Activated CD4-positive, alpha-beta T cell treated with anti-CD3 and anti-CD28 coated beads, Interleukin-2, amount 10 ng/mL, durations not matched to agents 24 days and 14 days (primary cell): ENCODE measurements at places on chromosomes 3 and 15.

- DNase-seq, result no peak
- peaks cover 2% of the 10 kb centered on the region for H3K4me1 ChIP-seq
- no peaks in the 10 kb centered on the region for H3K27me3 ChIP-seq
- H3K27ac ChIP-seq, result no peak overlapping the region
- no peak overlapping the region for H3K4me3 ChIP-seq
- no peaks in the 10 kb centered on the region for H3K36me3 ChIP-seq
Measured at GRCh38 chr3:60743631-60744164, 507.6 kb downstream of the FHIT start.

DNA sequence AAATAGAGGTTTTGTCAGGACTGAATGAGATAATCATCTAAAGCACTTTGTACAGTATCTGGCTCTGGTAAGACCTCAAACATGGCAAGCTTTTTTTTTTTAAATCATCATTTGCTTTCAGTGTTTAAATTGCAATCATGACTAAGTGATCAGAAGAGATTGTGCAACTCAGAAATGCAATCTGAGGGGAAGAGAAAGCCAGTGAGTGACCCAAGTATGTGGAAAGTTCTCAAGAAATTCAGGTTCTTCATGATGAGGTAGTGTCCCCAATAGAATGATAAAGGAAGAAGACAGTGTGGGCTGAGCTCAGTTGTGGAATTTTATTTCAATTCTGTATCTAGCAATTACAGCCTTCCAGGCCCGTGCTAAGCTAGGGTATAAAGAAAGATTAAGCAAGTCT, 132.2 kb upstream of the TBC1D5 start:
- no peak overlapping the region for H3K4me3 ChIP-seq
- H3K4me1 ChIP-seq, result no peaks in the 10 kb centered on the region
- no peaks in the 10 kb centered on the region for H3K36me3 ChIP-seq
- peaks cover 1% of the 10 kb centered on the region for H3K27me3 ChIP-seq

- no peaks in the 10 kb centered on the region for H3K36me3 ChIP-seq
- no peaks in the 10 kb centered on the region for H3K4me1 ChIP-seq
- no peak overlapping the region for H3K4me3 ChIP-seq
Measured at GRCh38 chr3:169337500-169338078, 325.9 kb downstream of the MECOM start.

GRCh38 chr3:43685921-43686320, 4.8 kb upstream of the ABHD5 start:
- DNase-seq, result no peak
- H3K27ac ChIP-seq, result no peak overlapping the region
- peaks cover 13% of the 10 kb centered on the region for H3K27me3 ChIP-seq
- peaks cover 8% of the 10 kb centered on the region for H3K4me1 ChIP-seq

GRCh38 chr3:22798461-22798860, 404.7 kb upstream of the UBE2E2 start:
- no peaks in the 10 kb centered on the region for H3K4me1 ChIP-seq
- no peaks in the 10 kb centered on the region for H3K36me3 ChIP-seq
- no peaks in the 10 kb centered on the region for H3K27me3 ChIP-seq

DNA sequence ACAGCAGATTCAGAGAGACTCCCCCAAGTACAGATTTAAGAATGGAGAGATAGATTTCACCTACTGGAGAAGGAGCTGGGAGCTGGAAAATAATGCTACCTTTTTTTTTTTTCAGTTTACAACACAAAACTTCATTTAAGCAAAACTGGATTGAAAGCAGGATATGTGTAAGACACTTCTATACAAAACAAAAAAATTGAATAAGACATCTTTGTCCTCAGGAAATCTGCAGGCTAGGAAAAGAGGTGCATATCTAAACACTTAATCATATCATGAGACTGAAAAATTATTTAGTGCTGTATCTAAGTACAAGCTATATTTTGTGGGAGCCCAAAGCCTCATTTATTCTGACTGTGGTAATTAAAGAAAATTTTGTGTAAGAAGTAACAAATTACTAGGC, 516.1 kb downstream of the ZIC1 start:
- no peak for DNase-seq
- no peaks in the 10 kb centered on the region for H3K4me1 ChIP-seq
- H3K27ac ChIP-seq, result no peak overlapping the region

DNA sequence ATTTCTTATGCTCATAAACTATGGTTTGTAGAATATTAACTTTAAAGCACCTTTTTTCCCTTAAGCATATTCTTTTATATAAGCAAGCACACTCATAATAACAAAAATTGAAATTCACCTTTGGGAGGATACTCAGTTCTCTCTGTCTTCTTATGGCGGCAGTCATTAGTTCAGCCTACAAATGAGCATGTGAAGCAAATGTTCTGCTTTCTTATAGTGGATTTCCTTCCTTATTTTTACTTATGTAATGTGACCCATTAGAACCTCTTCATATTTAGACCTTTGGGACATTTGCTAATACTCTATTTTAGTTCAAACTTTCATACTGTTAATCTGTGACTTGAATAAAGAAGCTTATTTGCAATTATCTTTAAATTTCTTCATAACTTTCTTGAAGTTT, at the start of gene P2RY13:
P2RY13 (minus strand) TSS at position 187 of the 400 bp plus-strand sequence; CDS start at position 166, 21 bp downstream.
- DNase-seq, result no peak
- no peaks in the 10 kb centered on the region for H3K36me3 ChIP-seq
- H3K27me3 ChIP-seq, result peaks cover 27% of the 10 kb centered on the region
- peak within 1 kb of the TSS; percentile 16 for H3K4me3 ChIP-seq
- peaks cover 11% of the 10 kb centered on the region for H3K4me1 ChIP-seq

GRCh38 chr15:64931381-64931780, 19.7 kb downstream of the ANKDD1A start:
- peaks cover 11% of the 10 kb centered on the region for H3K4me1 ChIP-seq
- H3K36me3 ChIP-seq, result no peaks in the 10 kb centered on the region
- H3K27ac ChIP-seq, result no peak overlapping the region
- H3K27me3 ChIP-seq, result no peaks in the 10 kb centered on the region
- H3K4me3 ChIP-seq, result no peak overlapping the region
- DNase-seq, result peak; percentile 45

- no peaks in the 10 kb centered on the region for H3K27me3 ChIP-seq
- H3K27ac ChIP-seq, result peak overlapping the region; percentile 6
- H3K36me3 ChIP-seq, result peaks cover 13% of the 10 kb centered on the region
- H3K4me3 ChIP-seq, result no peak overlapping the region
- DNase-seq, result no peak
Measured at GRCh38 chr15:90075420-90076289, 26.6 kb downstream of the IDH2 start.

DNA sequence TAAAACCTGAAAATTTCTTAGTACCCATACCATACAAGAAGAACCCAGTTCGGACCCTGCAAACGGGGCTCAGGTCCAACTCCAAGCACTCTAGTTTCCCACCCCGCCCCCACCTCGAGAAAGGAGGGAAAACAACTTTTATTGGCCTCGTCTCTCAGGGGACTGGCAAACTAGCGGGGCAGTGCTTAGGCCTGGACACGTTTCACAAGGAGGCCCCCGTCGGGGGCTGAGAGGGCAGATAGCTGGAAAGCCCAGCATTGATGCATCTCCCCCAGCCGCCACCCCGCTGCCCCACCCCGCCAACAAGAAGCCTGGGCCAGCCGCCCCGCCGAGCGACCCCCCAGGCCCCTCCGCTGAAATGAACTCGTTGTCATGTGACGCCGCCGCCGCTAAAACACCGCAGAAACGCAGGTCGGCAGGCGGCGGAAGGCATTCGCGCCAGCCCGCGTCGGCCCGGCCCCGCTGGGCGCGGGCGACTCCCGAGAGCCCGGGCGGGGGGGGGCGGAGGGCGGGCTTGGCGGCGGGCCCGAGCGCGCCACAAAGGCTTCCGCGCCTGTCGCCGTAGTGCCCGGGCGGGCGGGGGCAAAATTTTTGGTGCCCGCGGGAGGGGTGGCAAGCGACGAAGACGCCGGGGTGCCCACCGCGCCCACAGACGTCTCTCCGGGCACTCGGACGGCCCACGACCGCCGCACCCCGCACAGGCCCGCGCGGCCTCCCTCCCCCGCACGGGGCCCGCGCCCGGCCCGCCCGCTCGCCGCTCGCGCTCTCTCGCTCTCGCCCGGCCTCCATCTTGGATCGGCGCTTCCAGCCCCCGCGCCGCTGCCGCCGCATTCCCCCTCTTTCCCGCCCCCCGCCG, 634 bp downstream of the STAG1 start:
- H3K27me3 ChIP-seq, result no peaks in the 10 kb centered on the region
- peak; percentile 90 for DNase-seq
- no peaks in the 10 kb centered on the region for H3K36me3 ChIP-seq
- peak overlapping the region; percentile 81 for H3K4me3 ChIP-seq

- no peaks in the 10 kb centered on the region for H3K27me3 ChIP-seq
- H3K4me1 ChIP-seq, result no peaks in the 10 kb centered on the region
- no peak overlapping the region for H3K27ac ChIP-seq
- no peak for DNase-seq
- no peaks in the 10 kb centered on the region for H3K36me3 ChIP-seq
Measured at GRCh38 chr3:21020681-21021080, 730.3 kb downstream of the ZNF385D start.

- H3K27ac ChIP-seq, result peak overlapping the region; percentile 93
- no peaks in the 10 kb centered on the region for H3K27me3 ChIP-seq
- peak; percentile 89 for DNase-seq
- H3K36me3 ChIP-seq, result no peaks in the 10 kb centered on the region
Measured at GRCh38 chr15:51982013-51982769, 10.6 kb upstream of the LEO1 start.

- H3K27ac ChIP-seq, result no peak overlapping the region
- peaks cover 2% of the 10 kb centered on the region for H3K4me1 ChIP-seq
- peaks cover 3% of the 10 kb centered on the region for H3K36me3 ChIP-seq
- no peaks in the 10 kb centered on the region for H3K27me3 ChIP-seq
Measured at GRCh38 chr15:66680502-66680901, 21.5 kb upstream of the SMAD6 start.

- H3K27ac ChIP-seq, result no peak overlapping the region
- no peaks in the 10 kb centered on the region for H3K36me3 ChIP-seq
- no peak for DNase-seq
- no peak overlapping the region for H3K4me3 ChIP-seq
- H3K4me1 ChIP-seq, result peaks cover 10% of the 10 kb centered on the region
- H3K27me3 ChIP-seq, result no peaks in the 10 kb centered on the region
Measured at GRCh38 chr3:177776661-177777101, 579.4 kb upstream of the TBL1XR1 start.

GRCh38 chr3:17420668-17421067, 321.8 kb downstream of the TBC1D5 start:
- no peaks in the 10 kb centered on the region for H3K4me1 ChIP-seq
- H3K4me3 ChIP-seq, result no peak overlapping the region
- no peaks in the 10 kb centered on the region for H3K27me3 ChIP-seq
- no peaks in the 10 kb centered on the region for H3K36me3 ChIP-seq
- DNase-seq, result no peak

GRCh38 chr3:69761896-69762767, 22.9 kb downstream of the MITF start:
- H3K4me3 ChIP-seq, result no peak overlapping the region
- no peaks in the 10 kb centered on the region for H3K36me3 ChIP-seq
- H3K27me3 ChIP-seq, result peaks cover 1% of the 10 kb centered on the region

- H3K27me3 ChIP-seq, result no peaks in the 10 kb centered on the region
- no peak for DNase-seq
- no peaks in the 10 kb centered on the region for H3K4me1 ChIP-seq
- no peak overlapping the region for H3K4me3 ChIP-seq
Measured at GRCh38 chr15:25346371-25346770, 92.5 kb downstream of the UBE3A start.

- no peaks in the 10 kb centered on the region for H3K36me3 ChIP-seq
- H3K27me3 ChIP-seq, result no peaks in the 10 kb centered on the region
- no peaks in the 10 kb centered on the region for H3K4me1 ChIP-seq
- H3K27ac ChIP-seq, result no peak overlapping the region
- no peak for DNase-seq
Measured at GRCh38 chr3:123693584-123694190, 108.8 kb upstream of the HACD2 start.

DNA sequence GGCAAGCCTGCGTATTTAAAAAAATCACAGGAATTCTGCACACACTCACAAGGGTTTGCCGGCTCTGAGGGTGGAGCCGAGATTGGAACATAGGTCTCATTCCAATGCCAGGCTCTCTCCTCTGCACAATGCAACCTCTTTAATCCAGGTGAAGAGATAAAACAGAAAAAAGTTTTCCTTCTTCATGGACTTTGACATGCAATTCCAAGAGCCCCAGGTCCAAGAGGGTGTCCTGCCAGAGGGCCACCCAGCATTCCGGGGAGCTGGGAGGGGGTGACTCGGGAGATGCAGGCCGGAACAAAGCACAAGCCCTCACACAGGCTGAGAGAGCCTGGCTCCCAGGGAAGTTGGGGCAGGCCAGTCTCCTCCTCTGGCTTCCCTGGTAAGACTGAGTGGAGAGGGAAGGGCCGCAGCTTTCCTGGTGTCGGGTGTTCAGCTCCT, 6.7 kb upstream of the SLC12A8 start:
- no peak overlapping the region for H3K27ac ChIP-seq
- peaks cover 7% of the 10 kb centered on the region for H3K27me3 ChIP-seq
- no peak for DNase-seq

DNA sequence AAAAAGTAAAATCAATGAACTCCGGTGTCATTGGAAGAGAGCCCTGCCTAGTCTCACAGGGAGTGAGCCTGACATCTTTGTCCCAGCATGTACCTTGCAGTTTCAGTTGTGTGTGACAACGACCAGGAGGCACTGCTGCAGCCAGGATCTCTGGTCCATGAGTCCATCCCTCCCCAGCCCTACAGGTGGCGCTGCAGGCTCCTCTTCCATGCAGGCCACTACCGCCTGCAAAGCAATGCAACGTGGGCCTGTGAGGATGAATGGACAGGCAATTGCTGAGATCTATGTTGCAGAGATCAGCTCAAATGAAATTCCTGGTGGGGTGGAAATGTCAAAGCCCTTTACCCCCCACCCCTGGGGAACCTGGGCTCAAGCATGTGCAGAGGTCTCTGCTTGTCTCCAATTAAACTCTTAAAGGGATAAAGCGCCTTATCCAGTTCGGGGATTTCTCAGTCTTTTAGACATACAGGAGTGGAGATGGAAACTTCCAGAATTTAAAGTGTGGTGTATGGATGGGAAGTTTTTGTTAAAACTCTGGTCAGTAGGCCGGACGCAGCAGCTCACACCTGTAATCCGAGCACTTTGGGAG, 35.8 kb downstream of the TKT start:
- H3K27me3 ChIP-seq, result peaks cover 2% of the 10 kb centered on the region
- H3K4me3 ChIP-seq, result no peak overlapping the region
- peak overlapping the region; percentile 10 for H3K27ac ChIP-seq
- peak; percentile 95 for DNase-seq
- peaks cover 5% of the 10 kb centered on the region for H3K4me1 ChIP-seq

DNA sequence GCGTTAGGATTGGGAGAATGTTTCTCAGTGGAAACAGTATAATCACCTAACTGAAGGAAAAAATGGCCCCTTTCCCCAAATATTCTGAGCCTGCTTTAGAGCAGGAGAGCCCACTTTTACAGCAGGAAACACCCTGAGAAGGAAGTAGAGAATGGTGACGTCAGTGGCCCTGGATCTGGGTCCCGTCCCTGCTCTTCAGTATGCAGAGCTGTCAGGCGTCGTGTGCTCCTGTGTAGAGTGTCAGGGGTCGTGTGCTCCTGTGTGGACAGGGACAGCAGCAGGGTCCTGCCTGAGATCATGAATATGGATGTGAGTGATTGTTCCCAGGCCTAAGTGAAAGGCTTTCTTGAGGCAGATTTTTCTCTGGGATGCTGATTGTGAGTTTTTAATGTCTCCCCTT, 45.2 kb downstream of the CGNL1 start:
- H3K27ac ChIP-seq, result no peak overlapping the region
- H3K4me1 ChIP-seq, result no peaks in the 10 kb centered on the region
- no peak overlapping the region for H3K4me3 ChIP-seq
- H3K27me3 ChIP-seq, result peaks cover 6% of the 10 kb centered on the region
- H3K36me3 ChIP-seq, result no peaks in the 10 kb centered on the region

- no peak overlapping the region for H3K4me3 ChIP-seq
- H3K27ac ChIP-seq, result no peak overlapping the region
- DNase-seq, result no peak
Measured at GRCh38 chr3:135516143-135516542, 449.4 kb upstream of the PPP2R3A start.
